Activated naive CD4-positive, alpha-beta T cell treated with anti-CD3 and anti-CD28 coated beads, Interleukin-2, amount 50 U/mL, for 72 hours (primary cell): ENCODE measurements at places on chromosomes 2 and 18. TPM values are rescaled to one million over a fixed set of nuclear protein-coding genes. Genes with fewer than 3 reads are reported as not detected.

DNA sequence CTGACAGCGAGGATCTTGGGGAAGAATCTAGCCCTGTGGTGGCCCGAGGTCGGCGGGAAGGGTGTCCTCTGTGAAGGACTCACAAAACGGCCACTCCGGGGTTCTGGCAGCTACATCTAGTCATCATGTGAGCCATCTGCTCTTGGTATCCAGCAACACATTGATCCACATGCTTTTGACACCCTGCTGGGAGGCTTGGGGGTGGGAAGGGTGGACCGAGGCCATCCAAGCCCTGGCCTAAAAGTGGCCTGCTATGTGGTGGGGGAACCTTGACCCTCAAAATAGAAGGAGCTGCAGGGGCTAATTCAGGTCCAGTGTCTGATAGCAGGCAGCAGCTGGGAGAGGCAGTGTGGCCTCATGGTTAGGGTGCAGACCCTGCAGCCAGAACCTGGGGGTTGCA is 145.7 kb downstream of the CELF4 start:
- DNase-seq, result no peak

GRCh38 chr2:2547911-2548310 is 216.8 kb upstream of the MYT1L start:
- DNase-seq, result no peak

DNA sequence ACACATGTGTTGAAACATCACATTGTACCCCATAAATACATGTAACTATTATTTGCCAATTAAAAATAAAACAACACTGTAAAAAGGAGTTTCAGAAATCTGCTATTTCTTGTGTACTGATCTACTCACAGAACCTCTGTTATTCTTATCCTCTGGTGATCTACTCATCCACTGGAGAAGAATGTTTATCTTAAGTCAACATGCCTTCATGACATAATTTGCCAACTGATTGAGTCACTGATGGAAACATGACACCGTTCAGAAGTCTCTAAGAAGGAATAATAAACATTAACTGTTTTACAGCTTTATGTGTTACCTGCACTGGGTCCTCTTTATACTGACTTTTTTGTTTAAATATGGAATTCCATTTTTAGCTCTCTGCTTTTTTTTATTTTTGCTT is 555.2 kb downstream of the DCDC2C start:
- DNase-seq, result no peak

DNA sequence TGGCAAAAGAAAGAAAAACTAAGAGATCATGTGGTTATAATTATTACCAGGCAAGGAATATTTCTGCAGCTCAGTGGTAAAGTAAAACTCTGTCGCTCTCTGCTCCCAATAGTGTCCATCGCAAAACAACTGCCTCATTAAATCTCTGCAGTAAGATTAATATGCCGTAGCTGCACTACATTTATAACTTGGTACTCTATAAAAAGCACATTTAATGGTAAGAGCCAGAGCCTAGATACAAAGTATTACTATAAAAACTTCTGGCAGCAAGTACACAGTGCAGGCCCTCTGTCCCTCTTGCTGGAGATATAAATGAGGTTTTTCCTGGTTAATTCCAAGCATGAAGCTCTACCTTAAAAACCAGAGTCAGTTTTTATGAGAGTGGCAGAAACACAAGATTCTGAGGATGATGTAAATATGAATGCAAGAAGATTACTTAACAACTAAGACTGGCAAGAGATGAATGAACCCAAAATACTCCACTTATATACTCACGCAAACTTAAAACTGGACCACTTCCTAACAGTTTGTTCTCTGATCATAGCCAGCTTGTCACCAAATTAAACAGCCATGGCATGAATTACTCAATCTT is 25.5 kb downstream of the ZNF521 start:
- no peak for DNase-seq

DNA sequence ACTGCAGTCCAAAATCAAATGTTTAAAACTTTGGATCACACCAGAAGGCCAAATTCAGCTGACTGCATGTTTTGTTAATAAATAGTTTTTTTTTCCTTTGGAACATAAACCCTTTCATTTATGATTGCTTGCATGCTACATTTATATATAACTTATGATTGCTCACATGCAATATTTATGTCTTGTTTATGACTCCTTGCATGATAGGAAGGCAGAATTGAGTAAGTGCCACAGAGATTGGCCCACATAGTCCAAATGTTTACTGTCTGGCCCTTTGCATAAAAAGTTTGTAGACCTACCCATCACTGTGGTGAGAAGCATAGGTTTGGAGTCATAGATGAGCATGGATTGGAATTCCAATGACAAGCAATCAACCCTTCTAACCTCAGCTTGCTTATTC is 30.8 kb downstream of the WDFY1 start:
- DNase-seq, result no peak

EPAS1 gene
- 1.8 TPM for total RNA-seq

PIEZO2 gene
- total RNA-seq, result not detected

CXXC1 gene
- total RNA-seq, result 177 TPM

NT5C1B gene
- not detected for total RNA-seq

FAM110C gene
- total RNA-seq, result 0.48 TPM
